ENCODE measurements at places on chromosomes 6 and 20.

GRCh38 chr6:127466416-127466815 is 7.2 kb upstream of the KIAA0408 start:
- no peak for DNase-seq

- no peak for DNase-seq
These were observed 10.7 kb downstream of the PXDC1 start for GRCh38 chr6:3740551-3741476.

DNA sequence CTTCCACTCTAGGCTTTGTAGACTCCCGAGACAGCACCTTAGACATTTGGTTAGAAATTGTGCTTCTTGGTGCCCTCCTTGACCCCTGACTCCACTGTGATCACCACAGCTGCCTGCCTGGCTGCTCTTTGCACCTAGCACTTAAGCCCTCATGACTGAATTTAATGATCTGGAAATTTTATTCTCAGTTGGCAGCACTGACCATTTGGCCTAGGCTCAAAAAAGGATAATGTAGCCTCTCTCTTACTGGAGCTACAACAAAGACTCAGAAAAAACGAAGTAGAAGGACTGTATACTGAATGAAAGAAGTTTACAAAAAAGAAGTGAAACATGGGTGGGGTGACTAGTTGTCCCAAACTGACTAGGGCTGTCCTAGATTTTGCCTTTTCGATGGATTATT is 11.3 kb upstream of the ABRACL start:
- no peak for DNase-seq

DNA sequence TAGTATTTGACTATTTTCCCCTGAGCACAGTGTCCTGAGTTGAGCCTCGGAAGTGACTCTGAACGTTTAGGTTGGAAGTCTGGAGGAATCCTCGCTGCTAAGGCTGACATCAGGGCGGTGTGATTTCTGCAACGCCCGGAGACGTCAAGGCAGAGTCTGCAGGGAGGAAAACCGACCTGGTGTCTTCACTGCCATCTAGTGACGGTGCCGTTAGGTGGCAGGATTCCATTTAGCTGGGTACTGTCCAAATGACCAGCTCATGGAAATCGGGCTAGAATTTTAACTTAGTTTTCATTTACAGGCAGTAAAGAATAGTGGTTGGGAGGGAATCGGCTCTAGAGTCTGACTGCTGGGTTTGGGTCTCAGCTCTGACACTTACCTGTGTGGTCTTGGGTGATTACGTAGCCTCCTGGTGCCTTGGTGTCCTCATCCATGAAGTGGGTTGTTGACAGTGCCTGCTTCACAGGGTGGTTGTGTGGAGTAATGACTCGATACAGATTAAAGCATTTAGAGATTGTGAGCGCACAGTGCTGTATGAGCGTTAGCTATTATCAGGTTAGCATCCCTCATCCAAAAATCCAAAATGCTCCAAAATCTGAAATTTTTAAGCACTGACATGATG is 35.0 kb downstream of the FOXF2 start:
- DNase-seq, result no peak

GRCh38 chr6:47670851-47671250 is 27.5 kb upstream of the ADGRF4 start:
- DNase-seq, result no peak

DNA sequence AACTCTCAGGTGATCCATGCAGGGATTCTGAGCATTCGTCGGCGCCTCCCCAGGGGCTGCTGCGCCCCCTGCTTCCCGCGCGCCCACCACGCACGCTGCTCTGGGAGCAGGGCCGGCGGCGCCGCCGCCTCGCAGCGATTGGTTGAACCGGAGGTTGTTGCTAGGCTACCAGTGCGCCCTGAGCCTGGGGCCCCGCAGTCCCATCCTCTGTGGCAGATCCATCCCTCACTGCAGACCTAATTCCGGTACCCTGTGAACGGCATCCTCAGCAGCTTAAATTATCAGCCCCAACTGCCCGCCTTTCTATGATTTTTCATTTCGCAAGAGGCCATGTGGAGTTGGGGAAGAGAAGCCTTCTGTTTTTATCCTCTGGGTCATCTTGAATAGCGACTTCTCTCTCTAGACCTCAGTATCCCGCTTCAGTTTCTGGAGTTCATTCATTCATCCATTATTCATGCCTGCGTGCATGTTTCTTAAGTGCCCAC is 15.4 kb downstream of the PNPLA1 start:
- no peak for DNase-seq

DNA sequence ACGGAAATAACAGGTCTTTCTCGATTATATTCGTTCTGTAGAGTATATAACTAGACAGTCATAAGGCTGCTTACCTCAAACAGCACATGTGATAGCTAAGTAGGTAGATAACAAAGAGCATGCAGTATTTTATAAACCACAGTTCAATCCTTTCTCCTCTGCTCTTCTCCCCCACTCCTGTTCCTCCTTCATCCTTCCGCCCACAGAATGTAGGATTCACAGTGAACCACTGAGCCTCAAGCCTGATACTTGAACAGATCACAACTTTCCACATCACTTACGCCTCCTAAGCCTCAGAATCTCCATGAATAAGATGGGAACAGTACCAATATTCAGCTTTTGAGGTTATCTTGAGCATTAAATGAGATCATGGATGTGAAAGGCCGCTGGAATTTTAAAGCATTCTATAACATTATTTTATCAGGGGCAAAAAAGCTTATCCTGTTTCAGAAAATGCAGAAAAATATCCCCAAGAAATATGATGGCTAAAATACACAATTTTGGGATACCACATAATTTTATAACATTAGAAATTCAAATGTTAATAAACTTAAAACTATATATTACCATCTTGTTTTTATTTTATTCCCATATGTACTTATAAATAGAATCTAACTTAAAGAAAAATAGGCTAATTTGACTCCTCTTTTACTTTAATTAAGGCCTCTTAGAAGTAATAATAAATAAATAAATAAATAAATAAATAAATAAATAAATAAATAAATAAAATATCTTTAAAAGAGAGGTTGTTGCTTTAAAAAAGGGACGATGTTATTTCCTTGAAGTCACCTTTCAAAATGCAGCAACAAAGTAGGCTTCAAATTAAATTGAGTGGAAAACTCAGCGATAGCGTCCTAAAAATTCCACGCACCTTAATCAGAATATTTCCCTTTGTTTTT is 33.4 kb downstream of the MTFR2 start:
- no peak for DNase-seq

GRCh38 chr6:89462503-89462902 is 29.6 kb downstream of the ANKRD6 start:
- no peak for DNase-seq

- no peak for DNase-seq
These were observed 141.1 kb downstream of the PDSS2 start for GRCh38 chr6:107318100-107318736.

DNA sequence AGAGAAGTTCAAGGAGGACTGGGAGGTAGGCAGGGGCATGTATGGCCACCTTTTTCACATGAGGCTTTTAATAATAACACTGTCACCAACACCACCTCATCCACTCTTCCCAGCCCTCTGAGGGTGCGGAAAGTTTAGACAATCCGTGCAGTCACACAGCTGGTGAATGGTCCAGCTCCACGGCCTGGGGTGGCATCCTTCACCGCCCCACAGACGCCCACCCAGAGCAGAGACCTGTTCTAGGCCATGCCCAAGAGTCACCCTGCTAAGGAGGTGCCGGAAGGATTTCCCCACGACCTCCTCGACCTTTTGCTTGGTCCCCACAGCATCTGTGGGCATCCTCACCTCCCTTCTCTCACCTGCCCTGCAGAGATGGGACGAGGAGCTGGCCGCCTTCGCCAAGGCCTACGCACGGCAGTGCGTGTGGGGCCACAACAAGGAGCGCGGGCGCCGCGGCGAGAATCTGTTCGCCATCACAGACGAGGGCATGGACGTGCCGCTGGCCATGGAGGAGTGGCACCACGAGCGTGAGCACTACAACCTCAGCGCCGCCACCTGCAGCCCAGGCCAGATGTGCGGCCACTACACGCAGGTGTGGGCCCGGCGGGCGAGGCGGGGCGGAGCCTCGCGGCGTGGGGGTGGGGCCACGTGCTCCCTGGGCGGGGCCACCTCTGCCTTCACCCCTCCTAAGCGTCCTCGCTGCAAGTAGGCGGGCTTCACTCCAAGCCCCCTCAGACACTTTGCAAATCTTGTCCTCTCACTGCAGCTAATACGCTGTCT is 4.4 kb downstream of the PI16 start:
- no peak for DNase-seq

DNA sequence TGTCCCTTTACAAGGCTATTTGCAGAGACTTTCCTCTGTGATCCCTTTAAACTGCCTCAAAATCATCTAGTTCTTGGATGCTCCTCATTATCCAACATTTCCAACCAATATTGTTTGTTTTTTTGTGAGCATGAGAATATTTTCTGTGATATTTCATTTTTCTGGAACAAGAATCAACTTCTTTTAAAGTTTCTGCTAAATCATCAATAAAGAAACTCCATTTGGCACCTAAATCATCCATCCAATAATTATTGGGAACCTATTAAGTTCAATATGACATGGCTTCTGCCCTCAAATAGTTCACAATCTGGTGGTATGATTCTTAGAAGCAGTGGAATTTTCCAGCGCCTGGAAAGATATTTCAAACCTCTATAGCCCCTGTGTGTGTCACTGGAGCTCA is 207.6 kb downstream of the ISM1 start:
- DNase-seq, result no peak

DNA sequence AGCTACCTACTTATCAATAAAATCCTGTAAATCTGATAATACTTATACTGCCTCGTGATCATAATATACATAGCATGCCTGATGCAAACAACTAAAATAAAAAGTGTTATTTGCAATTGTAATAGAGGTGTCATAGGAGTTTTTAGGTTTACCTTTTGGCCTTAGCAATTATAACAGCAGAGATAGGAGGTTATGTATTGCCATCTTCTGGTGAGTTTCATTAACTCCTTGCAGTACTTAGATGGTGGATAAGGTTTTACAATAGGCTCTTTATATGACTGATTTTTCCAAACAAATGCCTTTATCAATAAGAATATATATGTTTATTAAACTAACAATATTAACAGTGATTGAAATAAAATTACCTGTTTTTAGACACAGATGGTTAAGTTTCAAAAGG is 27.8 kb upstream of the MYCT1 start:
- DNase-seq, result no peak

- no peak for DNase-seq
These were observed 89.9 kb downstream of the FIG4 start for GRCh38 chr6:109781001-109781400.

DNA sequence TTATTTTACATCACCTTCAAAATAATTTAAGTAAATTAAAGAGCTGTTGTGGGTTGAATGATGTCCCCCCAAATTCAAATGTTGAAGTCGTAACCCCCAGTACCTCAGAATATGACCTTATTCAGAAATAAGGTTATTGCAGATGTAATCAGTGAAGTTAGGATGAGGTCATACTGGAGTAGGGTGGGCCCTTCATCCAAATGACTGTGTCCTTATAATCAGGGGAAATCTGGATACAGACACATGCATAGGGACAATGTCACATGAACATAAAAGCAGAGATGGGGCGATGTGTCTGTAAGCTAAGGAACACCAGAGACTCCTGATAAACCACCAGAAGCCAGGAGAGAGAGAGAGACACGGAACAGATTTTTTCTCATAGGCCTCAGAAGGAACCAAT is 13.3 kb upstream of the IL20RA start:
- DNase-seq, result no peak

- no peak for DNase-seq
These were observed 17.6 kb upstream of the PPP1R16B start for GRCh38 chr20:38787870-38788269.

DNA sequence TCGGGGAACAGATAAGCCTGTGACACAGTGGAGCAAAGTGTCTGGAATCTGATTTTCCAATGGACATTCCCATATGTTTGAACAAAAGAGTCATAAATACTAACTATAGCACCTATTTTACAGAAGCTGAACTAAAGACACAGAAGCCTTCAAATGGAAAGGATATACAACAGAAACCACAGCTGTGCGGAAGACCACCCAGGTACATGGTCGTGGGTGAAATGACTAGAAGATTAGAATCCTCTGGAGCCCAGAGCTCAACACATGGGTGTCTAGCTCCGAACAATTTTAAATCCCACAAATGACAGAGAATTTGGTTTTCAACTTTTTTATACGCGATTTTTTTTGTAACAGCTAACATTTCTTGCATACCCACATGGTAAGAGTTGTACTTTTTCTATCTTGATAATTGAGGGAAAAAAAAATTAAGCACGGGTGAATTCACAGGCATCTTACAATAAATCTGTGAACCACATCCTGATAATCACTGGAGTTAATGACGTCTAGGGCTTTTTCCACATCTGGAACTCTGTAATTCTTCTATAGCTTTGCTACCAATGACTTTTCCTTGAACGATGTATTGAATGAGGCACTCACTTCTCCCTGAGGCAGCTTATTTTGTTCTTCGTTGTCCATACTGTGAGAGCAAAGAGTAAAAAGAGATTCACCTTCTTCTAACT is 271.1 kb upstream of the AGPAT4 start:
- no peak for DNase-seq

GRCh38 chr6:123829302-123829953 is 25.8 kb downstream of the NKAIN2 start:
- DNase-seq, result no peak

DNA sequence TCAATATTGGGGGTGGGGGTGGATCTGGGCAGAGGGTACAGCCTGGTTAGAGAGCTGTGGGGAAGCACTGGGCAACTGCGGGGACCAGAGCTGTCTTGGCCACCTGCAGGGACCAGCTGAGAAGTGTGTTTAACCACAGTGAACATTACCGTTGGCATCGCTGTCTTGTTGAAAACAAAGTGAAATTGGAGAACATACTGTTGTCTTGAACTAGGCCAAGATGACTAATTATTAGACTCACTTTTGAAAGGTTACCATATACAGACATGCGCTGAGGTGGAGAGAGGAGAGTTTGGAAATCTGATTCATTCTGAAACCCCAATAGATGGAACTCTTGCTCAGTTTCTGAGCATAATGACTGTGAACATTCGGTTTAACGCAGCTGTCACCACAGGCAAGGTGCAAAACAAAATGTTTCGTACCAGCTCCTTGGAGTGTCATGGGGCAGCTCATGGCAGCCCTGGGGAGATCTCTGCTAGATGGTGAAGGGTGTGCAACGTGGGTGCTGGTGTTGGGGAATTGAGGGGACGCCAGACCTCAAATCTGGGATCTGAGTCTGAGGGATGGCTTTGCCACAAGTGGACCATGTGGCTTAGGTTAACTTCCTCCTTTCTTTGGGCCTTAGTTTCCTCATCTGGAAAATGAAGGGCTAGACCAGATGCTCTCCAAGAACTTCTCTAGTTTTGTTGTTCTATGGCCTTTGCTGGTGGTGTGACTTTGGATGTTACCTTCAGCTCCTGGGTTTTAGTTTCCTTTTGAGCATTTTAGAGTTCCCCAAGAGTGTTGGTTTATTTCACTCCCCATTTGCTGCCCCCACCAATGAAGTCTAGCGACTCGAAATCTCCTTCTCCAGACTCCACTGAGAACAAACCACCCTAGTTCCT is 24.6 kb upstream of the GTSF1L start:
- peak; percentile 38 for DNase-seq
